ENCODE measurements at places on chromosomes 13 and 19. TPM values are rescaled to one million over a fixed set of nuclear protein-coding genes. Genes with fewer than 3 reads are reported as not detected.

- no peak for DNase-seq
Observed at GRCh38 chr13:97279913-97280312, 57.8 kb downstream of the MBNL2 start.

DNA sequence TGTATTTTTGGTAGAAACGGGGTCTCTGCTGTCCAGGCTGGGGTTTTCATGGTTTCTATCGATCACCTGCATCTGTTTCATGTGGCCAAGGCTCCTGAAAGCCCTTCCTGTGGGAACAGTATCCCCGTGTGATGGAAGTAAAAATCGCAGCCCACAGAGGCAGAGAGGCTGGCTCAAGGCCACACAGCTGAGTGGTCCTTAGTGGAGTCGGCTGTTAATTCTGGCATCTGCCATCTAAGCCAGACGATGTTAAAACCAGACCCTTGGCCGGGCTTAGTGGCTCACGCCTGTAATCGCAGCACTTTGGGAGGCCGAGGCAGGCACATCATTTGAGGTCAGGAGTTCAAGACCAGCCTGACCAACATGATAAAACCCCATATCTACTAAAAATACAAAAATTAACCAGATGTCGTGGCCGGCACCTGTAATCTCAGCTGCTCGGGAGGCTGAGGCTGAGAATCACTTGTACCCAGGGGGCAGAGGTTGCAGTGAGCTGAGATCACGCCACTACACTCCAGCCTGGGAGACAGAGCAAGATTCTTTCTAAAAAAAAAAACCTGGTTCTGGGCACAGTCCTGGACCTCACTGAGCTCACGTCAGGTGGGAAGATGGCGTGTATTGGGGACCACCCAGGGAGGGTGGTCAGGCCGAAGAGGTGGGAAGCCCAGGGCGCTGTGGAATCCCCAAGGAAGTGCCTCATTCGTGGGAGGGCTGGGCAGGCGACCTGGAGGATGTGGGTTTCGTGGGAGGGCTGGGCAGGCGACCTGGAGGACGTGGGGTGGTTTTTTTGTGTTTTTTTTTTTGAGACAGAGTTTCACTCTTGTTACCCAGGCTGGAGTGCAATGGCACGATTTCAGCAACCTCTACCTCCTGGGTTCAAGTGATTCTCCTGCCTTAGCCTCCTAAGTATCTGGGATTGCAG lies 18.5 kb upstream of the MISP start:
- DNase-seq: no peak

- DNase-seq: no peak
Observed at GRCh38 chr19:47176627-47177090, 46.0 kb downstream of the SAE1 start.

DNA sequence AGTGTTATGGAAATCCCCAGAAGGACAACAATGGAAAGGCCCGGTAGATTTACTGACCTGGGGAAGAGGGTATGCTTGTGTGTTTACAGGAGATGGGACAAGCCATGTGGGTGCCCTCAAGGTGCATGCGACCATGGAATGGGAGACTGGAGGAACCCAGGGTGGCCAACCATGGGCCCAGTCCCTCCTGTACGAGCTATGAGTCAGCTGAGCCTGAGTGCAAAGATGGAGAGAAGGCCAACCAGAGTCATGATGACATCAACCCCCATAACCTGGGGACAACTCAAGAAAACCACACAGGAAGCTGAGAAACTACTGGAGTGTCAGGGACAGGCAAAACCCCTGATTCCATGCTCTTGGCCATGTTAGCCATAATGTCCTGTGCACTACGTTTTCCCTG lies 7.8 kb downstream of the ZNF350 start:
- DNase-seq: no peak

DNA sequence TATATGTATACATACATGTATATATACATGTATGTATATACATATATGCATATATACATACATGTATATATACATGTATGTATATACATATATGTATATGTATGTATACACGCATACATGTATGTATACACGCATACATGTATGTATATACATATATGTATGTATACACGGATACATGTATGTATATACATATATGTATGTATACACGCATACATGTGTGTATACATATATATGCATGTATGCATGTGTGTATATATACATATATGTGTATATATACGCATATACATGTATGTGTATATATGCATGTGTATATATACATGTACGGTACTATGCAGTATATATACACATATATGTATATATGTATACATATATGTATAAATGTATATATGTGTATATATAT lies 2.6 kb upstream of the NCR1 start:
- DNase-seq: no peak

- DNase-seq: no peak
Observed at GRCh38 chr13:95111608-95112007, 189.6 kb downstream of the ABCC4 start.

GRCh38 chr19:2455851-2456570 lies 748 bp downstream of the LMNB2 start:
- DNase-seq: no peak

- DNase-seq: no peak
Observed at GRCh38 chr13:106109391-106109791, 426.1 kb downstream of the EFNB2 start.

GRCh38 chr19:13748169-13748828 lies 16.0 kb upstream of the MRI1 start:
- DNase-seq: no peak

DNA sequence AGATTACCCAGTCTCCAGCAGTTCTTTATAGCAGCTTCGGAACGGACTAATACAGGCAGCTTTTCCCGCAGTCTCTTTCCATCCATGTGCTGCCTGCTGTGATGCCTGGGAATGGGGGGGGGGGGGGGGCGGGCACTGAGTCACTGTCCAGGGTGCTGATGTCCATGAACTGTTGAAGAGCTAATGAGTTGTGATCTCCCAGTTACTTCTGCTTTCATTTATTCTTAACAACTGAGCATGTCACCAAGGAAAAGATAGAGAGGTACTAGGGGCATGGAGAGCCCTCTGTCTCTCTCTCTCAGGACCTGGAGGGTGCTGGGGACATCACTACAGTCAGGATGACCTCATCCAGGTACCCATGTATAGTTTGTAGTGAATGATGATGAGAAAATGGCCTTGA lies 20.3 kb upstream of the CEACAM1 start:
- no peak for DNase-seq

Gene CEACAM20
- not detected for total RNA-seq

Gene TDRD12
- total RNA-seq: 0.60 TPM

Gene GTF2F1
- 30.7 TPM for total RNA-seq

Gene OR10H5
- total RNA-seq: not detected

Gene NXNL1
- total RNA-seq: not detected

Gene B3GNT3
- total RNA-seq: 0.48 TPM
